Activated CD4-positive, alpha-beta T cell treated with anti-CD3 and anti-CD28 coated beads, Interleukin-2, amount 10 ng/mL, durations not matched to agents 7 days and 5 days (primary cell): ENCODE measurements at places on chromosomes 6 and 20. TPM values are rescaled to one million over a fixed set of nuclear protein-coding genes. Genes with fewer than 3 reads are reported as not detected.
A peak's percentile ranks its signal among the peaks of the same experiment; 100 is the strongest.

Gene BMP6
- total RNA-seq = not detected

DNA sequence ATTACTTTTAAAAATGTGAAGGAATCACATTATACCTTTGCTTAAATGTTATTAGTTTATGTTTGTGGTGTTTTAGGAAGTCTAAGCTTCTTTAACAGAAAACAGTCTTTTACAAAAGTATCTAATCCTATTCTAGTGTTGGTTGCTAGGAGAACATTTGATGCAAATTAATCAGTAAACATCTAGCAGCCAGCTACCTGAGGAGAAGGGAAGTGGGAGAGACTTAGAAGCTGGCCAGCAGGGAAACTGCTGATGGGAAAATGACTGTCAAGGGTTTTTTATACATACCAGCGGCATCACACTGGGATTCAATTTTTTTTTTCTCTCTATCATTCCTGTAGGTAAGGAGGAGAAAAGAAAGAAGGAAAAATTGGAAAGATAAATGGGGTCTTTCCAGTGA lies 686.0 kb upstream of the MMS22L start:
- no peaks in the 10 kb centered on the region for H3K4me1 ChIP-seq
- H3K4me3 ChIP-seq = no peak overlapping the region
- DNase-seq = no peak
- H3K27ac ChIP-seq = no peak overlapping the region
- H3K27me3 ChIP-seq = no peaks in the 10 kb centered on the region
- no peaks in the 10 kb centered on the region for H3K36me3 ChIP-seq

- DNase-seq = no peak
- peak overlapping the region; percentile 65 for H3K4me3 ChIP-seq
- H3K27me3 ChIP-seq = peaks cover 17% of the 10 kb centered on the region
- peaks cover 14% of the 10 kb centered on the region for H3K36me3 ChIP-seq
- peak overlapping the region; percentile 84 for H3K27ac ChIP-seq
- peaks cover 48% of the 10 kb centered on the region for H3K4me1 ChIP-seq
These were observed 537 bp upstream of the GABBR1 start for GRCh38 chr6:29633534-29633905.

Gene CDK5RAP1
- total RNA-seq = 33.1 TPM
